Choroid plexus epithelial cell (primary cell): ENCODE measurements at places on chromosomes 2 and 18.
A peak's percentile ranks its signal among the peaks of the same experiment; 100 is the strongest.

GRCh38 chr2:137659616-137660015 is 304.7 kb upstream of the HNMT start:
- no peak for DNase-seq

GRCh38 chr2:133755480-133756300 is 187.4 kb upstream of the NCKAP5 start:
- DNase-seq, result peak; percentile 99

DNA sequence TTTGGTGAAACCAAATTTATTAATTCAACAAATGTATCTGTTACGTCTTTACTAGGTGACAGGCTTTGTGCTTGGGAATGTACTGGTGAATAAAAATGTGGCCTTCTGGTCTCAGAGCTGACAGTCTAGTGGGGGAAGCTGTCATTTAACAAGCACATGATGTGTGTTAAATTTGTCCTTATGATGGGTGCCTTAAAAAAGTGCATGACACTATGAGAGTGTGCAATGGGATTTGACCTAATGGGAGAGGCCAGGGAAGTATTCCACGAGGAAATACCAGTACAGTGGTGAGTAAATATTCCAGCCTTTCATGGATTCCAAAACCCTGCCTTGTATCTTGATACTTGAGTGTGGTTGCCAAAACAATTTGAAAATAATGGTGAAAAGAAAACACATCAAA is 308.9 kb downstream of the PLCL1 start:
- no peak for DNase-seq

DNA sequence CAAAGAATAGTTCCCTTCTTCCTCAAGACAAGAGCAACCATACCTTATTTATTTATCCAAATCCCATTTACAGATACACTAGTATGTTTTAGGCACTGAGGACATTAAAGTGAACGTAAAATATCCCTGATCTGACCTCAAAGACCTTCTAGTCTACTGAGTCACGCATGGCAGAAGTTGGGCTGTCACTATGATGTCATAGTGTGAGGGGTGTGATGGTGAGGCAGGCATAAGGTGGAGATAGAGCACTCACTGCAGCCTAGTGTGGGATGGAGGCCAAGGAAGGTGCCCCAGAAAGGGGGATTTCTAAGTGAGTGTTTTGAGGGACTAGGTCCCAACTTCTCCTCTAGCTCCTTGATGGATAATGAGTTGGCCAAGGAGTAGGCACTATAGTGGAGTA is 249.5 kb upstream of the SKOR2 start:
- no peak for DNase-seq

GRCh38 chr2:106158131-106158530 is 36.0 kb downstream of the UXS1 start:
- DNase-seq, result no peak

- no peak for DNase-seq
Measured at GRCh38 chr2:48541666-48542389, 11.9 kb downstream of the STON1 start.

- DNase-seq, result no peak
Measured at GRCh38 chr18:35508030-35508429, 10.3 kb upstream of the INO80C start.

- DNase-seq, result no peak
Measured at GRCh38 chr2:23379220-23379695, 5.7 kb upstream of the KLHL29 start.

DNA sequence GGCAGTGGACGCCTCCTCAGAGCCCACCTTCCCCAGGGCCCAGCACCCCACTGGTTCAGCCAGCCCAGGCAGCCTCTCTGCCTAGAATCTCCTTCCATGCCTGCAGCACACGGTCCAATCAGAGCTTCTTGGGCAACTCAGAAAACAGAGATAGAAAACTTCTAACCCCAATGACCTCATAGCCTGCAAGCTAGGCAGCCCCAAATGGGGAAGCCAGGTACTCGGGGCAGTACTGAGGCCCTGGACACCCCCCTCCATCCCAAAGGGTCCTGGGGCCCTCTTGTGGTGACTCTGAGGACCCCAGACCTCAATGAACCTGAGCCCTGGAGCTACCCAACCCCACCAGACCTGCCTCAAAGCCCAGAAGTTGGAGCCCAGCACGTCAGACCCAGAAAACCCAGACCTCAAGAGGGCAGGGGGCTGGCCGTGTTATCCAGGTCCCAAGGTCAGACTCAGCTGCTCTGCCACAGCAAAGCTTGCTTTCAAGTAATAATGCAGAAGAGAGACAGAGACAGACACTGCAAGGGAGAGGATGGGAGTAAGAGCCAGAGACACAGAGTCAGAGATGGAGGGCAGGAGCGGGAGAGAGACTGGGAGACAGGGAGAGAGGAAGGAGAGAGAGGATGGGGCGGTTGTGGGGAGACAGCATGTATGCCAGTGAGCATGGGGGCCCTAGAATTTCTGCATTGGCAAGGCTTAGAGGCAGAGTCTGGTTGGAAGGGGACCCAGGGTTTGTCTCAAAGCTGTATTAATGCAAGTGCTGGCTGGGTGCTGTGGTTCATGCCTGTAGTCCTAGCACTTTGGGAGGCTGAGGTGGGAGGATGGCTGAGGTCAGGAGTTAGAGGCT is 28.2 kb downstream of the SERTAD2 start:
- no peak for DNase-seq

DNA sequence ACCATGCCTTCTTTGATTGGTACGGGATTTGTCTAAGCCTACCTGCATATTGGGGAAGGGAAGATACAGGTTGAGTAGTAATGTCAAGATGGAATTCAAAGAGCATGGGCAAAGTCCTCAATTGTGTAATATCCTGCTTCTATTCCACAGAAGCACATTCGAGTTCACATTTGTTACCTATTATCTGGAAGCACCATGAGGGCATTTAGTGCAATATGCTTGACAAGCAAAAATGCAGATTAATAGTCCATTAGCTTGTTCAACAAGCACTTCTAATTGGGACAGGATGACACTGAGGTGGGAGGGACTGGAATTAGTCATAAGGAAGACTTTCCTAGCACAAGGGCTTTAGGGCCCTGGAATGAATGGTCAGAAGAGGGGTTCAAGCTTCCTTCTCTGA is 40.5 kb downstream of the MYO5B start:
- DNase-seq, result no peak

DNA sequence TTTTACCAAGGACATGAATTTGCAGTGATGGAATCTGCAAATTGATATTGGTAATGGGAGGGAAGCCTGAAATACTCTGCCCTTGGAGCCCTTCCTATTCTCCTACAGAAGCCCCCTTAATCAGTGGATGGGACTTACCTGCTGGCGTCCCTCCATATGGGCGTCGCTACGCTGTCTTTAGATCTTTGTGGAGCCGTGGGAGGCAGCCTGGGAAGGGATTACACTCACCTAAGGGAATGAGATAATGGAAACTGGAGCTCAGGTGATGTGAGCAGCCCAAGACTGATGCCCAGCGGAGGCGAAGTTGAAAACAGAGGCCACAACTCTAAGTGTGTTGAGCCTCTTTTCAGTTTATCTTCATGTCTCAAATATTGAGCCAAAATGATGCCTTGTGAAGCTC is 306.6 kb downstream of the MYCN start:
- no peak for DNase-seq

- DNase-seq, result no peak
Measured at GRCh38 chr2:156748221-156748620, 312.0 kb downstream of the GPD2 start.

GRCh38 chr2:47456851-47457250 is 53.9 kb downstream of the MSH2 start:
- no peak for DNase-seq

DNA sequence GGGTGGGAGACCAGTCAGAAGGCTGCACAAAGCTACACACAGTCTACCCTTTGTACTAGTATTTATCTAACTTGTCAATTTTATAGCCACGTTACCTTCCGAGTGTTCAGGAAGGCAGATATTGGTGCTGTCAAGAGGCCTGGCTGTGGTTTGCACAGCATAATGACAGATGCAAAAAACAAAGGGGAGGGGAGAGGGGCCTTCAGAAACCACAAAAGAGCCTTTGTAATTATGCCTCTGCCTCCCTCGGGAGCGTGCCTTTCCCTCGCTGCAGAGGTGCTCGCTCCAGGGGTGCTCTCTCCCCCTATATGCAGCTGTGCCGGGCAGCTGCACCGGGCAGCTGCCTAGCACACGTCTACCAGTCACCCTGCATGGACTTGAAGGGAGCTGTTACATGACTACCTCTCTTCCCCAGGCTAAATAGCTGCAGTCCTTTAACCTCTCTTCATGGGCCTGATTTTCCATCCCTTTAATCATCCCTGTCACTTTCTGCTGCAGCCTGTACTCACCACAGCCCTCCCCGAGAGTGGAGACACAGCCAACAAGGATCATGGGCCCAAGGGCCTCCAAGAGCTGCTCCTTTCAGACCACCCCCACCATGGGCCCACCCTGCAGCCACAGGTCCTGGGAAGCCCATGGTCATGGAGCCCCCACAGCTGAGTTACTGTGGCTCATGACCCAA is 168.4 kb upstream of the PKDCC start:
- DNase-seq, result no peak

DNA sequence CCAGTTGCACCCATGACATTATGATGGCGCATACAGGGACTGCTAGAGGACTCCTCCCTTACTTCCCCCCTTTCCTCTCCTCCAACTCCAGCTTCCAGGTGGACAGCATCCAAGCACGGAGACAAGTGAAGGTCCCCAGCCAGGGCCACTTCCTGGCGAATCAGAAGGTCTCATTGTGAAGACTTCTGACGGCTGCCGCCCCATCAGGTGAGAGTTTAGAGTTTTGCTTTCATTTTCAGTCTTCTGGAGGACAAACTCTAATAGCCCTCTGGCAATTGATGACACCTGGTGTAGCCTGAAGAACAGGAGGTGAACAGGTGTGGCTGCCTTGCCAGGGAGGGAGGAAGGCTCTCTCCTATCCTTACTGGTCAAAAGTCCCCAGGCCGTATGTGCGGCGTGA is 77.3 kb upstream of the KCNH7 start:
- DNase-seq, result no peak

DNA sequence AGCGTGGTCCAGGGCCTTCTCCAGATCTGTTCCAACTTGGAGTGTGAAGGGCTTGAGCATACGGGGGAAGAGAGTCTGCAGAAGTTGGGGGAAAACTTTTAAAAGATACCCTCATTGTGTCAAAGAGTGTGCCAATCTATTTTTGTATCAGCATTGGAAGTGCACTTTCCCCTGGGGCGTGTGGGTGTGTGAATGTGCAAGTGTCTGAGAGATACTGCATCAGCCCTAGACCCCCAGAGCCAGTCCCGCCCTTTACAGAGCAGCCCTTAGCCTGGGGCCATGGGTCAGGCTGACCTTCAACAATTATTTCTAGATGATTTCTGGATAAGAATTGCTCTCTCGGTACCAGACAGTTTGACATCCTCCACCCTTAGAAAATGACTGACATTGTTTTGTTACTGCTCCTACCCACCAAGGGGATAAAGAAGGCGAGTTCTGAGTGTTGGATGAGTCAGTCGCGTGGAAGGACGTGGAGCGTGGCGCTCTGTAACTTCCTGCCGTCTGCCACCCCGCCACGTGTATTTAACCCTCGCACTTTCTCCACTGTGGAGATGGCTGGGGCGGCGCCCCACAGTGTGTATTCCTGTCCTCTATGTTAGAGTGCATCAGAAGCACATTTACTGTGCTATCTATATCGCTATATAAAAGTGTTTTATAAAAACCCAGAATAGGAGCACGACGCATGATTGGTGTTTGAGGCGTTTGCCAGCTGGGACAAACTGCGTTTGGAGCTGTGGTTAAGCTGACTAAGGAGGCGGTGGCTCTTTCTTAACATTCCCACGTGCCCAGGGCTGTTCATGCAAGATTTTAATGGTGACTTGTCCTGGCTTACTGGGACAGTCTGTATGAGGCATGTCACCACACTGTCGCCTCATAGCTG is 122.6 kb downstream of the CABLES1 start:
- DNase-seq, result peak; percentile 14

GRCh38 chr2:63767307-63767706 is 74.4 kb upstream of the UGP2 start:
- no peak for DNase-seq

DNA sequence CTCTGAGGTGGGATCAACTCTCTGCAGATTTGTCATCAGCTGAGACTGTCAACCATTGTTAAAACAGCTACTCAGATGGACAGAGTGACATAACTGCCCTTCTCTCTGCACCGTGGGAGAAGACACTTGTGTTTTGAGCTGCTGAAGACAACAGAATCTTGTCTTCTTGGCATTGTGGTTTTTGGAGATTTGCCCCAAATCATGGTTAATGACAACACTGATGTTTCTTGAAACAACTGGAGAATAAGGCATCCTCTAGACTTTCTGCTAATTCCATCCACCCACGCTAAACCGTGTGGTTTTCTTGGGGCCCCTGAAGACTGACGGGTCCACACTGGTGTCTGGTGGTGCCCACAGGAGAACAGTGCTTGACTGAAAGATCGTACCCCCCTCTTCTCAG is 39.5 kb downstream of the SH3BP4 start:
- no peak for DNase-seq

GRCh38 chr2:239662413-239663120 is 261.7 kb upstream of the HDAC4 start:
- DNase-seq, result no peak

DNA sequence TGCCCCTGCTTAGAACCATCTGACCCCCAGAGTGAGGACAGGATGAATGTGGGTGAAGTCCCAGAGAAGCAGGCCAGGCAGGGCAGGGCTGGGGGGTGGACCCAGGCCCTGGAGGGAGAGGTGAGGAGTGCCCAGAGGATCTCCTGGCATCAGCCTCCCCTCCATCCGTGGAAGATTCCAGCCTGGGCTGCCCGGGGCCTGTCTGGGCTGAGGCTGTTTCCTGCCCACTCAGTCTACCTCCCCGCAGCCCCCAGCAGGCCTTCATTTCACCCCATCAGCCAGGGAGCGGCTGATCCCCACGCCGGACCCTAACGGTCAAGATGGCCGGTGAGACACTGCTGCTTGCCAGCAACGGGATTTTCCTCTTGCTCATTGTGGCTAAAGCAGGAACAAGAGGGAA is 35.3 kb upstream of the OTOF start:
- DNase-seq, result no peak

DNA sequence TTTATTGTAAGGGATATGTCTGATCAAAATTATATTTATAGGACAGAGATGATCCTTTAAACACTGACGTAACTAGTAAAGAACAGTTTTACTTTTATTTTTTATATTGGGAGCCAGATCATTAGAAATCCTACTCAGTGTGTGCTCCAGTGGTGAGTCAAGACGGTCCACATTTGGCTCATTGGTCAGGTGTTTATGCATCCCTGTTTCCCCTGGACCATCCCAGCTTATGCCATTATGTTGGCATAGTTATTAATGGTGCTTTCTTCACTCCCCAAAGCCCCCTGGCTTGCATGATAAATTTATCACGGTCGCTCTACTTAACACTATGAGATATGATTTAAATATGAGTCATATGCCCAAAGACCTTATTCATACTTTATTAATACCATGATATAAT is 293.4 kb downstream of the XIRP2 start:
- no peak for DNase-seq
